ENCODE measurements at places on chromosomes 6 and 20. TPM values are rescaled to one million over a fixed set of nuclear protein-coding genes. Genes with fewer than 3 reads are reported as not detected.

NOX3 gene
- not detected for total RNA-seq

GRCh38 chr20:46304361-46304760 lies 3.9 kb downstream of the CDH22 start:
- no peak for DNase-seq

GRCh38 chr6:129672341-129672682 lies 37.7 kb downstream of the ARHGAP18 start:
- no peak for DNase-seq

DNA sequence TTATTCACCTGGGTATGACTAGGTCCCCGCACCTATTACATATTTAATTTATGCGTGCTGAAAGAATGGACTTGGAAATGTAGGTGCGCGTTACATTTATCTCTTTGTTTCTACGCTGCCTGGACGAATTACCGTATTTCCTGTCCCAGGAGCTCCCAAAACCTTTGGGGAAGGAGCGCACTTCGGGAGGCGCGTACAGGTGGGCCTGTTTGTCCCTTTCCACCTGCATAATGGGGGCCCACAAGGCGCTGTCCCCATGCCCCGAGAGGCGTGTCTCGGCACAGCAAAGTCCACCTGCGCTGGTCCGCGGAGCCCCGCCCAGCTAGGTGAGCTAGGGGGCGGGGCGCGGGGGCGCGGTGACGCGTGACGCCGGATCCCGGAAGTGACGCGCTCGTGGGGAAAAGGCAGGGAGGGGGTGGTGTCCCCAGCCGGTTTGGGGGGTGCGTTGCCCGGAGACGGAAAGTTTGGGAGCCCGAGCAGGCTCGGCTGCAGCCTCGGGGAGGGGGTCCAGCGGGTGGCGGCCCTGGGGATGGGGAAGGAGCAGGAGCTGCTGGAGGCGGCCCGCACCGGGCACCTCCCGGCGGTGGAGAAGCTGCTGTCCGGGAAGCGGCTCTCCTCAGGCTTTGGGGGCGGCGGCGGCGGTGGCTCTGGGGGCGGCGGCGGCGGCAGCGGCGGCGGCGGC lies at the start of gene ANKS1A:
Gene ANKS1A (plus strand): TSS at position 382 of the 682 bp plus-strand sequence. CDS start 148 bp downstream, at position 530.
- peak; percentile 86 for DNase-seq

TSBP1 gene
- total RNA-seq: not detected

ZNF343 gene
- total RNA-seq: 21.6 TPM

- DNase-seq: no peak
These were observed 185.9 kb downstream of the ESR1 start for GRCh38 chr6:151993364-151993763.
